Stimulated activated CD4-positive, alpha-beta T cell treated with anti-CD3 and anti-CD28 coated beads, Interleukin-15, amount 100 ng/mL, for 1 hour (primary cell): ENCODE measurements at places on chromosomes 5 and 9.

- no peak for DNase-seq
Observed at GRCh38 chr9:13718086-13718485, 438.6 kb upstream of the MPDZ start.

DNA sequence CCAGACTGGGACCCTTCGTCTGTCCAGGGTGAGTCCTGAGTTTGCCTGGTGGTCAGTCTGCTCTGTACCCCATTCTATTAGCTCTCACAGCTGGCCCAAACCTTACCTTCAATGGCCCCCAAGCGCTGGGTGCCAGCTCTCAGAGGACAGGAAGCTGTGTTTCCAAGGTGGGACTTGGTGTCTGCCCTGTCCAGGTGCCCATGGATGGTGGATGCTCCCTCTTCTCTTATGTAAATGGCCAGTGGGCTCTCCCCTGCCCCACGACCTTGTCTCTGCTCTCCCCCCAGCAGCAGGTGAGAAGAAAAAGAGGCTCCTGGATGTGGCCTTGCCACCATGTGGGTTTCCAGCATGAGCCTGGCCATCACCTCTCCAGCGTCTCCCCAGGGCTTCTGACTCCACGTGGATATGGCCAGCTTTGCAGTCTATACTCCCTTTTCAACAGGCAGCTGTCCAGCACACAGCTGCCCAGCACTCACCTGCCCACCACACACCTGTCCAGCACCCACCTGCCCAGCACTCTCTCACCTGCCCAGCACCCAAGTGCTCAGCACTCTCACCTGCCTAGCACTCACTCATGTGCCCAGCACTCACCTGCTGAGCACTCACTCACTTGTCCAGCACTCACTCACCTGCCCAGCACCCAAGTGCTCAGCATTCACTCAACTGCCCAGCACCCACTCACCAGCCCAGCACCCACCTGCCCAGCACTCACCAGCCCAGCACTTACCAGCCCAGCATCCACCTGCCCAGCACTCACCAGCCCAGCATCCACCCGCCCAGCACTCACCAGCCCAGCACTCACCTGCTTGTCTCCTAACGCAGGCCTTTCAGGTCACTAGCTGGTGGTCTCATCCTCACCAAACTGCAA, 136.2 kb upstream of the IRX2 start:
- no peak for DNase-seq

DNA sequence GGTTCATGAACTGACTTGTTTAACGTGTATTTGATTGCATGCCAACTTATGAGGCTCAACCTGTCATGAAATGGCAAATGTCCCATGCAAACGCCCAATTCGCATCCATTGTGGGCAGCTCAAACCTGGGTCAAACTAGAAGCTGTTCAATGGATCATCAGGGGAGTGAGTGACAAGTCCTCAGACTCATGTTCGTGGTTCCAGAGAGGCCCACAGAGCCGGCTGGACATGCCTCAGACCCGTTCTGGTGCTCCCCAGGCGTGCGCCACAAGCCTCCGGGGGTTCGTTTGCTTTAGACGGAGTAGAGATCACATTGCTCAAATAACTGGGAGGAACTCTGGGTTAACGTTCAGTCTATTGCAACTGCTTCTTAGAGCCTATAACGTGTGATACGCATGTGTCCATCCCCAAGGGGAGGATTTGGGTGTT, 15.0 kb downstream of the GFI1B start:
- no peak for DNase-seq

DNA sequence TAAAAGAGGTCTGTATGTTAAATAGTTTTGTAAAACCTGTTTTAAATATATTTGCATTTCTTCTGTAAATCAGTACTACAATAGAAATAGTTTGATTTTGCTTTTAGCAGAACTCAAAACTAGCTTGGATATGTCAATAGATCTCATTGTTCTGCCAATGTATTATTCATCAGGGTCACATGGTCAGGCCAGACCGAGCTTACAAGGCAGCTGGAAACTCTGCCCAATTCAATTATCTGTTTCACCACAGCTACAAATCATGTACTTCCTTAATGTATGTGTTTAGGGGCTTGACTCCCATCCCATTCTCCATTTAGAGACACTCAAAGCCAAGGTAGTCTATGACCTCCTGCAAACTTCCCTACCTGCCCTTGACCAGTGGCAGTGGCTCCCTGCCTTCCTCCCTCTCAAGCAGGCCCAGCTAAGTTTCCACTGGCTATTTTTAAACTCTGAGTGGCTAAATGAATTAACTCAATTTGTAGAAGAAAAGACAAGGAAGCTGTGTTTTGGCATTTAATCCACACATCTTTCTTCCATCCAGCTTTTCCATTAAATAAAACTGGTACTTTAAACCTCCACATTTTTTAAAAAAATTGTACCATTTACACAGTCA, 46.4 kb upstream of the SELENOP start:
- no peak for DNase-seq

GRCh38 chr9:13688990-13689600, 409.6 kb upstream of the MPDZ start:
- no peak for DNase-seq

- peak; percentile 16 for DNase-seq
Observed at GRCh38 chr9:91422758-91423711, 597 bp downstream of the NFIL3 start.

DNA sequence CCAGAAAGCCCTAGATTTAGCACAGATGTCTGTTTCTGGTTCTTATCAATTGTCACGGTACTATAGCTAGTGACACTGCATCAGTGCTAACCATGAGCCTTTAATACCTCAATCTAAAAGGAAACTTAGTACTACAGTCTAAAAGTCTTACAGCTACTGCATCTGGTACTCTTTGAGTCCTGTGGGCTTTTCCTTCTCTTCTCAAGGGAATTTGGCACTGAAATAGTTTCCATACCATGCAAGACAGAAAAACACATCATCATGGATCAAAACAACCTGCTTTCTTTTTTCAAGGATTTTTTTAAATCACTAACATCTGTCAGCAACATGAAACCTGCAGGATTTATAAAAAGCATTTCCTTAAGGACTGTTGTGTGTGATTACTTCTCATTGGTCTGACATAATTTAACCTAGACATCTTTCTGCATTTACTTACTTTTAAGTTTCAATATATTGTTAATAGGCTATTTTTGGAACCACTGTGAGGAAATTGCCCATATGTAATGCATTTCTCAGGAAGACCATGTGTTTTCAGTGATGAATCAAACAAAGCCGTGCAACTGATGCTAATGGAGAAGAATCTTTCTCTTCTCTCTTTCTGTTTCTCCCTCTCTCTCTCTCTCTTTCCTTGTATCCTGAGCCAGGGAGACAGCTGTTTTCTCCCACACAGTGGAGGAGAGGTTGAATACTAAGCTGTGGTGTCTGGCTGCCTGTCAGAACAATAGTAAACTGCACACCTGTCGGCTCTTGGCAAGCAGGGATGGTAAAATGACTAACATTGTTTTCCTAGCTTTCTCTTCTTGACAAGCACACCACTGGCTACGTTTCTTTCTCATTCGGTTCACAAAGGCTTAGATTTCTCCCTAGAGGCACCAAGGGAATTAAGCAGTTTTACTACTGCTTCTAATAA, 273.4 kb downstream of the CSNK1G3 start:
- no peak for DNase-seq

DNA sequence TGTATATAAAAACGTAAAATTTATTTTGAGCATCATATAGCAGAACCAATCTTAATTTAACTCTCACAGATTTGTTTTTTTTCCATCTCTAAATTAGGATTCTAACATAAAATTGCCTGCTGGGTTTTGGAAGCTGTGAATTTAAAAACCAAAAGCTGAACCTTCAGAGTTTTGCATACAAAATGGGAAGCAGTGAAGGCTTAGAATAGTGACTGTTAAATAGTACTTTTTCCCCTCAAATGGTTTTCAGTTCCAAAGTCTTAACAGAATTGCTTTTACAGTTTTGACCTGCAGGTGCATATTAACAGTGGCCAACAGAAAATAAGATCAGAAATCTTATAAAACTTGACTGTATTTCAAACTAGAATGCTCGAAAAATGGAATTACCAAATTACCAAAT, 55.1 kb upstream of the LVRN start:
- DNase-seq = no peak

GRCh38 chr5:174609116-174609515, 115.3 kb upstream of the MSX2 start:
- no peak for DNase-seq

GRCh38 chr9:91150998-91151717, 210.6 kb downstream of the AUH start:
- DNase-seq = no peak

DNA sequence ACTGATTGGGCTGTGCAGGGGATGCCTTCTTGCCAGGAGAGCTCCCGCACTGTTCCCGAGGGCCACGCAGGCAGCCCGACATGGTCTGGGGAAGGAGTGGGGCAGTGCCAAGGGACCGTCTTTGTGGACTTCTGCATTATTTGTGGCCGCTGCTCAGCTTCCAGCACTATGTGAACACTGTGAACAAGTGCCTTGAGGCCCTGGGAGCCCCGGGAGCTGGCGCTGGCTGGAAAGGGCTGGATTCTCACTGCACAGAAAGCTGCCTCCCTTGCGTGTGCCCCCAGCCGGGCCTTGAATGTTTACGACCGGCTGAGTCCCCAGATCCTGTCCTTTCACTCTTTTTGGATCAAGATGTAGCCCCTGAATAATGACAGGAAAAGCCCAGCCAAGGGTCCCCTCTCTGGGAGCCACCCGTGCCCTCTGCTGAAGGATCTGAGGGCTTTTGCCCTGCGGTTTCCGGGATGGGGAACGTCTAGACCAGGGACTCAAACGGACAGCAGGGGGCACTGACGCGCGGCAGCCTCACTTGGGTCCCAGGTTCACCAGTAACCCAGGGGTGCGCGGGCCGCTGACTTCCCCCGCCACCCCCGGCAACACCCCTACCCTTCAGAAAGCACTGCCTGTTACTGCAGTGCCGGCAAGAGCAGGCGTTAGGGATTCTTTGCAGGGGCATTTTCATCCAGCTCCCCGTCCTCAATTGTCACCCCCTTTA, 98.9 kb upstream of the FCN2 start:
- DNase-seq = no peak

DNA sequence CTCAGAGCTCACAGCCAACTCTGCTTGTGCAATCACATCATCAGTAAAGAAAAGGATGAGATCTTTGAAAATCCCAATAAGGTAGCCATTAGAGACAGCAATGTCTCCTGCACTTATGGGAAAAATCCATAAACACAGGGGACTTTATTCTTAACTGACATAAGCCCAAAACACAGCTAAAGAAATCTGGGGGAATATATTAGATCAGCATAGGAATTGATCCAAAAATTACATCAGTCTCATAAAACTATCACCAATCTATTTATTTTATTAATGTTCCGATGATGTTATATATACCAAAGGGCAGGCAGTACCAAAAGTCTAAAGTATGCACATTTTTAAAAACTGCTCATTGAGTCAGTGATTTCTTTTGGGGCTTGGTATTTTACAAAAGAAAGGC, 6.9 kb downstream of the MRPS27 start:
- no peak for DNase-seq

DNA sequence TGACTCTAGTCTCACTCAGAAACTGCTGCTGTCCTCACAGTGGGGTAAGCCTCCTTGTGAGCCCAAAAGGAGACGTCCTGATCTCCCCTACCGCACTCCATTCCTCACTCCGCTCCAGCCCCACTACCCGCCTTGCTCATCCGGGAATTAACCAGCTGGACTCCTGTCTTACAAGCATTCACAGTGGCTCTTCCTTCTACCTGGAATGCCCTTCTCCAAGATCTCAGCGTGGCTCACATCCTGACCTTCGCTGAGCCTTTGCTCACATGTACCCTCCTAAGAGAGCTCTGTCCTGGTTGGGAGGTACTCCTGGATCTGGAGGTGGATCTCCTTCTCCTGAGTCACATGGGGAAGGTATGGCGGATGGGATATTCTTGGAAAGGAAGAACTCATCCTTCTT, 10.7 kb upstream of the KLF9 start:
- DNase-seq = no peak

GRCh38 chr9:99162759-99163364, 57.9 kb downstream of the TGFBR1 start:
- no peak for DNase-seq

- DNase-seq = no peak
Observed at GRCh38 chr9:138053996-138054752, 176.6 kb downstream of the CACNA1B start.

DNA sequence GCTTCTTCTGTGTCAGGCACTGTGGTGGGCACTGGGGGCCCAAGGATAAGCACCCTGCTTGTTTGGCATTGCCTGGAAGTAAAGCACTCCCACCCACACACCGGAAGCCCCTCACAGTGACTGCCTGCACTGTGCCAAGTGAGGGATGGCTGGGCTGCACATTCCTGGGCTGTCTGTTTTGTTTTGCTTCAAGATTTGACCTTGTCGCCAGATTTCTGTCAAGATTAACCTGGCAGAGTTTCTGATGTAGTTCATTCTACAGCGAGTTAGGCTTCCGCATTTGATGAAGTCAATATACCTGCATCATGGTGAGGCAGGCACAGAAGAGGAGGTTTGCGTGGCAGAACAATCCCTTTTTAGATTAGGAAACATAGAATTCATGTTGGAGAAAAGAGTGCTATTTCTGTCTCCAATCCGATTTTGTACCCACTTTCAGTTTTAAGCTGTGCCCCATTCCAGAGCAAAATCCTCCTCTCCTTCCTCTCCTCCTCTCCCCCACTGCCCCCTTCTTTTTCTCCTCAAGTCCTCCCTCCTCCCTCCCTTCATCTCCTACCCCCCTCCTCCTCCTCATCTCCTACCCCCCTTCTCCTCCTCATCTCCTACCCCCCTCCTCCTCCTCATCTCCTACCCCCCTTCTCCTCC, 14.4 kb upstream of the BOD1 start:
- no peak for DNase-seq

- DNase-seq = no peak
Observed at GRCh38 chr5:34627794-34628193, 28.3 kb upstream of the RAI14 start.

GRCh38 chr5:81140943-81141342, 92.2 kb upstream of the CKMT2 start:
- no peak for DNase-seq

DNA sequence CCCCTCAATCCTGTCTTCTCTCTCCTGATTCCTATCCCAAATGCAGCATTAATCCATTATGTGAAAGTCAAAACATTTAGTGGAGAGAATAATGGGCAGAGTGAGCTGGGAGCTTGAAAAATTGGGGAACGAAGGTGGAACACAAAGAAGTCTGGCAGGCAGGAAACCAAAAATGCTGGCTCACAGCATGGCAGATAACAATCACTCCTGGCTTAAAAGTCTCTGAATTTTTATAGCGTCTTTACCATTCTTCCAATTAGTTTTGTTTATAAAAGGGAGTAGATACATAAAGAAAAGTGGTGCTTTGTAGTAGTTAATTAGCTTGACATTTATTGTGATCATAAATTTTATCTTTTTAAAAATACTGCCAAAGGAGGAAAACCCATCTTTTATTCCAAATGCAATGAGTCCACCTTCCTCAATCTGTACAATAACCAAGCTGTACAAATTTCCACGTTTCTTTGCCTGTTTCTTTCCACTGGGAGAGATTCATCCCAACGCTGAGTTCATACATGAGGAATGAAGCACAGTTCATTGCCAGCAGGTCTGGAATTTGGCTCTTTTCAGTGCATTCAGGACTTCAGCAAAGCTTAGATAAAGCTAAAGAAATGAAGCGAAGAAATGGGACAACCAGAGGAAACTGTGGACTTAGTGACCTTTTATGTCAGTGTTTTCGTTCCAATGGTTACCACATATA, 174.7 kb downstream of the HMHB1 start:
- DNase-seq = no peak
